ENCODE measurements at places on chromosomes 6 and 20.

GRCh38 chr20:9995510-9996272 lies 39.1 kb upstream of the ANKEF1 start:
- no peak for DNase-seq

GRCh38 chr20:61376541-61377240 lies 124.6 kb downstream of the CDH4 start:
- no peak for DNase-seq

DNA sequence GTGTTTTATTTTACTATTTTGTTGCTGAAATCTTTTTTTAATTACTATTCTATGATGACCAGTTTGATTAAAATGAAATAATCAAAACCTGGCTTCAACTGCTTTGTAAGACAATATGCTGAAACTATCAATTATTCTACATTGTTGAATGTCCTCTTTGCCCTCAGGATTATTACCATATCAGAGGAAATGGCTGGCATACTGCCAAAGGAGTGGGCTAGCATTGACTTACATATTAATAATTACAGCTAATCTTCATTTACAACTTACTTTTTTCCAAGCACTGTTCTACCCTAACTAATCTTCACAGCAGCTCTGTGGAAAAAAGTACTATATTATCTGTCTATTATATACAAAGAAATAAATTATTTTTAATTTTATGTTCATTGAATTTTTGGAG lies 560.5 kb downstream of the BCKDHB start:
- no peak for DNase-seq

DNA sequence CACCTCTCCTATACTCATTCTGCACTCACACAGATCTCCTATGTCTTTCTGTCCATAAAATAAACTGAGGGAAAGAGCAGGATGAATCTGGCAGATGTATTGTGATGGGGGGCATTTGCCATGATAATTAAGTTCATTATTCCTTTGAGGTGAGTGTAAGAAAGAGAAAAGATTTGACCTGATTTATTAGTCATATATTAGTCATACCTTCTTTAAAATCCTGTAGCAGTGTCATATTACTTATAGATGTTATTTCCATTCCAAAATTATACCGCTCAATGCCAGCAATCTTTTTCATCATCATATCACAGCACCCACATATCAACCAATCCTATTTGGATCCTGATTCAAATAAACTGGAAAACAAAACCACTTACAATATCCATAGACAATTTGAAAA lies 733.3 kb upstream of the SLC35B3 start:
- no peak for DNase-seq

- no peak for DNase-seq
These were observed 181.2 kb upstream of the FOXQ1 start for GRCh38 chr6:1130709-1131108.

- DNase-seq = no peak
These were observed 1.7 kb upstream of the HSD17B8 start for GRCh38 chr6:33202799-33203198.

GRCh38 chr6:119285908-119286625 lies 63.5 kb downstream of the MAN1A1 start:
- DNase-seq = no peak

- DNase-seq = no peak
These were observed 12.4 kb downstream of the MTHFD1L start for GRCh38 chr6:150877928-150878327.

GRCh38 chr6:19325335-19325789 lies 511.8 kb upstream of the ID4 start:
- no peak for DNase-seq

DNA sequence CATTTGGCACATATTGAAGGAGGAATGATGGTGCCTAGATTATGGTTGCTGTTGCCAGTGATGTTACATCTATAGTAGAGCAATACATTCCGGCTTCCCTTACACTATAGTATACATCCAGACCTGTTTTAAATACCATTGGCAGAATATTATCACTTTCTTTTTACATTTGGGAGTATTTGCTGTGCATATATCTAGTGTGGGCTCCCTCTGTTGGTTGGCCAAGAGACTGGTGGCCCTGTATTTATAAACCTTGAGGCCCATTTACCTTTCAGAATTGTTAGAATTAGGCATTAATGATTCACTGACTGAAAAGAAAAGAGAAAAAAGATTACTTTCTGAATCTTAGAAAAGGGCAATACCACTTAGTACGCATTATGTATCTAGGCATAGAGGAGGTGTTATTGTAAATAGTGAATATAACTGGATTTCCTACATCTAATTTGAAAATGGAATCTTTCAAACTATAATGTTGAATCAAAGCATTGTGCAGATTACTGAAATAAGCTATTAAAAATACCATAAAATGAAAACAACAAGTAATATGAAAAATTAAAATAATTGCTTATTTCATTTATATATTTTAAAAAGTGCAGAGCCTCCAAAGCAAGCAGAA lies 628.8 kb upstream of the MAN1A1 start:
- DNase-seq = no peak

GRCh38 chr6:119310486-119311036 lies 39.0 kb downstream of the MAN1A1 start:
- no peak for DNase-seq

- no peak for DNase-seq
These were observed 45.4 kb downstream of the SYNJ2 start for GRCh38 chr6:158026901-158027589.

GRCh38 chr6:54013966-54014365 lies 97.3 kb upstream of the MLIP start:
- no peak for DNase-seq

GRCh38 chr20:63457737-63458136 lies 14.7 kb downstream of the KCNQ2 start:
- DNase-seq = no peak

DNA sequence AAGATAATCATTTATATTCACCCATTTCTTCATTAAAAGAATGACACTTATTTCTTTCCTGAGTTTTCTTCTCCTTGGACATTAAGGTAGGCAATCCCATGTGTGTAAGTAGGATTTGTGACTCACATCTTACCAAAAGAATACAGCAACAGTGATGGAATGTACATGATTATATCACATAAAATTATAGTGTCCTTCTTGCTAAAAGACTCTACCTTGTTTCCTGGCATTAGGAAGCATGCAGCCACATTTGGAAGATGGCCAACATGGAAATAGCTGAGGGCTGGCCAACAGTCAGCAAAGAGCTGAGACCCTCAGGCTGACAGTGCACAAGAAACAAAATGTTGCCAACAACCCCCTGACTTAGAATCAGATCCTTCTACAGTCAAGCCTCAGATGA lies 327.9 kb upstream of the MARCKS start:
- no peak for DNase-seq

- no peak for DNase-seq
These were observed 7.7 kb upstream of the PTPRA start for GRCh38 chr20:2865630-2866029.

- no peak for DNase-seq
These were observed 23.4 kb upstream of the SCUBE3 start for GRCh38 chr6:35190306-35190705.

DNA sequence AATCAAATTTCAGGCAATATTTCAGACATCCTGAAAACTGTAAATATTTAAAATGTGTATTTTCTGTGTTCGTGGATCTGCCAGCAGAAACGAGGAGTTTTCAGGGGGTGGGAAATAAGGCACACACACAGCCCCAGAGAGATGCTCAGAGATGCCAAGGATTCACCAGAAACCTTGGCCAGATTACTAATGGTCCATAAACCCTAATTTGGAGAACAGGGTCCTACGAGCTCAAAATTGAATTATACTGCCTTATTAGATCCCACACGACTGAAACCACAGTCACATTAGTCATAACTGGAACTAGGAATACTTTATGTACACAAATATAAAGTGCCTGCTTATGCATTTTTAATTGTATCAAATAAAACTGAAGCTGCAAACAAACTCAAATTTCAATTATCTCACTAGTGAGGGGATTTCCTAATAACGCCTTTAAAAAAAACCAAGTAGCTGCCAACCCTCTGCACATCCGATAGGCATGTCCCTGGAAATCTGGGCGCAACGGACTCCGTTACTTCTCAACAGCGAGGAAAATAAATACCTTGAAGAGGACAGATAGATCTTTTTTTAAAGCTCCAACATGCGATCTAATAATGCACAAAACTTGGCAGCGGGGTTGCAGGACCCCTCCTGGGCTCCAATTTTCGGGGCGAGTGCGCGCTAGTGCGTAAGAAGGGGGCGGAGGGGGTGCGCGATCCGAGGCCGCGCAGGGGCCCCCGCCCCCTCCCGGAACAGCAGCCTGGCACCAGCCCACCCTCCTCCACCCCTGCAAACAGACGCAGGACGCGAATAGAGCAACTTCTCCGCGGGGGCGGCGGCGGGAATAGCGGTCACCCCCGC lies 897 bp downstream of the CHD6 start:
- DNase-seq = no peak

GRCh38 chr6:113719064-113719463 lies 138.1 kb upstream of the MARCKS start:
- no peak for DNase-seq

DNA sequence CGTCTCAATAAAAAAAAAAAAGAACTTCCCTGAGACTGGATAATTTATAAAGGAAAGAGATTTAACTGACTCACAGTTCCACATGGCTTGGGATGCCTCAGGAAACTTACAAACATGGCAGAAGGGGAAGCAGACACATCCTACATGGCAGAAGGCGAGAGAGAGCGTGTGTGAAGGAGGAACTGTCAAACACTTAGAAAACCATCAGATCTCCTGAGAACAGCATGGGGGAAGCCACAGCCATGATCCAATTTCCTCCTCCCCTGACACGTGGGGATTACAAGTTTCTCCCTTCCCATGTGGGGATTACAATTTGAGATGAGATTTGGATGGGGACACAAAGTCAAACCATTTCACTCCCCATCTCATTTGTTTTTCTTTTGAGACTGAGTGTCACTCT lies 46.6 kb upstream of the TFAP2C start:
- no peak for DNase-seq

GRCh38 chr6:32816746-32817204 lies at the start of gene HLA-DOB:
TSS of gene HLA-DOB (minus strand) at chr6:32817002. CDS start at chr6:32816951, 51 bp downstream.
- DNase-seq = no peak

DNA sequence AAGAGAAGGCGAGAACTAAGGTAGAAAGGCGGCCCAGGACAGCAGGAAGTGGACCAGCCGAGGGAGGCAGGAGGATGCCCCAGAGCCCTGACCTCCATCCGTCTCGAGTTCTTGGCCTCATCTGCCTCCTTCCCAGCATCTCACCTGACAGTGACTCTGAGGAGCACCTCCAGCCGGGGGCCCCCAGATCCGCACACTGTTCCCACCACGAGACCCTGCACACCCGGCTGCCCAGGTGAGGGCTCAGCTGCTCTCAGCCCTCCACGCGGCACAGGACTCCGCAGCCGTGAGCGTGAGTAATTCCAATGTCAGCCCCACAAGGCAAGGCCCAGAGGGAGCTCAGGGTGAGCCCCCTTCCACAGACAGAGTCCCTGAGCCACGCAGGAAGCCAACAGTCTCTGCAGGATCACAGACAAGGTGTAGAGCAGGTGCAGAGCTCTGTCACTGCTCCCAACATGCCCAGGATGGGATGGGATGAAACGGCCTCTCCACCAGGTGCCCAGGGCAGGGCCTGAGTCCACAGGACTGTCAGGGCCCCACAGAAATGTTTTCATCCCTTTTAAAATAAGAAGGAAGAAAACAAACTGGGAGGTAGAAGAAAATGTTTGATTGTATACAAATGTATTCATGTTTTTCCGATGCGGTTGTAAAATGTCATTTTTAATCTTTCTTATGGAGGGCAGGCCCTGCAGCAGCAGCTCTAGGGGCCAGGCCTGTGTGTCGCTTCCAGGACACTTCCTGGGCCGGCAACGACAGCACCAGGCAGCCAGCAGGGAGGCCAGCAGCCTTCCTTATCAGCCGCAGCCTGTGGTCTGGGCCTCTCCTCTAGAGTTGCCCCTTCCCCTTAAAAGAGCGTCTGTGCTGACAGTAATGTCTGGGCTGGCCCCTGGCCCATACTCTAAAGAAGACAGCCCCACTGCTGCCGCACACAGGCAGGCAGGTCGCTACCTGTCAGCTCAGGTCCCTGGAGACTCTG lies 66.9 kb downstream of the DLL1 start:
- DNase-seq = no peak

GRCh38 chr6:35076997-35077712 lies 64.0 kb downstream of the TCP11 start:
- no peak for DNase-seq

DNA sequence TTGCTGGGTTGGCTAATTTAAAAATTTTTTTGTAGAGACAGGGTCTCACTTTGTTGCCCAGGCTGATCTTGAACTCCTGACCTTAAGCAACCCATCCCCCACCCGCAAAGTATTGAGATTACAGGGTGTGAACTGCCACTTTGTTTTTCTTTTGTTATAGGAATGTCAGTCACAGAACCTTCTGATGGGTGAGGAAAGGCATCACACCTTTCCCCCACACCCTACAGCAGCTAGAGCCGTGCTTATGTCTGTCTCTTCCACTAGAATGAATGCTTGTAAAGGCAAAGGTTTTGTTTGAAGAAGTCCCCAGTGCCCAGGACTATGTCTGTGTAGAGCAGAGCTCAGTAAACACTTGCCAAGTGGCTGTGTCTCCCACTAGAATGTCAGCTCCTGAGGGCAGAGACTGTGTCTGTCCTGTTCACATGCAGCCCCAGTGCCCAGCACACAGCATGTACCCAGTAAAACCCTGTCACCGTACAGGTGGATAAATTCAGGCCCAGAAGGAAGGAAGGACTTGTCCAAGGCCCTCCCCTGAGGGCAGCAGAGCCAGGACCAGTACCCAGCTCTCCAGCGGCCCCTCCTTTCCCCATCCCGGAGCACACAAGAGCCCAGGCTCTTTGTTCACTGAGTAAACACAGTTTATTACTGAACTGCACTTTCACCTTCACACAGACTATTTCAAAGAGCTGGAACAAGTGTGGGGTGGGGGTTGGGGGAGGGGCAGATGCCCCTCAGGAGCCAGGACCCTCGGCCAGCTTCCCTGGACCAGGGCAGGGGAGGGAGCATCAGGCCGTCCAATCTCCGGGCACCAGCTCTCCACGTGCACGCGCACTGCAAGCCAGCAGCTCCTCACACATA lies 26.4 kb downstream of the COX4I2 start:
- DNase-seq = no peak

GRCh38 chr6:56529594-56530191 lies 113.0 kb downstream of the DST start:
- no peak for DNase-seq
